ENCODE measurements at places on chromosomes 7 and 10.

- no peak for DNase-seq
Observed at GRCh38 chr10:52437205-52437646, 123.1 kb downstream of the DKK1 start.

DNA sequence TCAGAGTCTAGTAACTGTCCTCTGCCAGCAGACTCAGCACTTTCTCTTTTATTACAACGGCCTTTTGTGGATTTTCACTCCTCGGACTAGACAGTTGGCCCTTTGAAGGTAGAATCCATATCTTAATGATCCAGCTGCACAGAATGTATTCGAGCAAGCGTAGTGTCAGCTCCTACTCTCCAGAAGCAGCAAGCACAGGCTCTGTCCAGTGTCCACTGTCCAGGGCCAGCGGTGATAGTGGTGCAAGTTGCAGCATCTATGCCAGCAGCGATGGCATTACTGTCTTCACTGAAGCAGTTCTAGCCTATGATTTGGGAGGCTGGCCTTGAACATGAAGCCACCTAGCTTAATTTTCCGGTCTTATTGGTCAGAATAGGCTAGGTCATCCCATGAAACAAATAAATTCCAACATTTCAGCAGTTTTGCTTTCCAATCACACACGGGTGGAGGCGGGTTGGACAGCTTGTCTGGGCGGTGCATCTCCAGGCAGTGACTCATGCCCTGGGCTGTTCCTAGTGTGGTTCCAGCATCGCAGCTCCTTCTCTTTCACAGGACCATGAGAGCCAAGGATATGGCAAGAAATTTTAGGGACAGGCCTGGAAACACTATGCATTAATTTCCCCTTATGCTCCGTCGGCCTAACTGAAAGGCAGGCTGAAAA is 108.6 kb upstream of the KCNMA1 start:
- no peak for DNase-seq

GRCh38 chr10:113335592-113335991 is 217.3 kb upstream of the HABP2 start:
- DNase-seq: no peak

- DNase-seq: no peak
Observed at GRCh38 chr7:146670532-146670931, 553.9 kb downstream of the CNTNAP2 start.

DNA sequence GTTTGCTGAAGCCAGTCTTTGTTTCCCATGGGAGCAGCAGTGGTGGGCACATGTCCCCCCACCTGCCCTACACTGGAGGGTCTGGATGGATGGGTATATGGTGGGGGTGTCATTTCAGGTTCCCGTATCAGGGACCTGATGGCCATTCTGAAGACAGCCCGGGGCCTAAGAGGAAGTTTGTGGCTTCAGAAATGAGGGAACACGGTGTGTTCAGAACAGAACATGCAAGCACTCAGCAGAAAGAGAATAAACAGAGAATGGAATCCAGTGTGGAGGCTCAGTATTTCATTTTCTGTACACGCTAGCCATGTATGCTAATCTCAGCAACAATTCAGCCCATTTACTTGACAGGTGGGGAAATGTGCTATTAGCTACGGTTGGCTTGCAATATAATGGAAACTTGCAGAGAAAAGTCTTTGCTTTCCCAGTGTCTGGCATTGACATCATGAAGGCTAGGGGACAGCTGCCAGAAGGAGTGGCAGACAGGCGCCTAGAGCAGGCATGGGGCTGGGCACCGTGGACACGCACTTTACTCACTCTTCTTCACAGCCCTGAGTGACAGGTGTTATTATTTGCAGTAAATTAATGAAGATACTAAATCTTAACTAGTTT is 98.6 kb downstream of the ELMO1 start:
- DNase-seq: no peak
